Spinal cord (tissue), 10 donors: ENCODE measurements at places on chromosomes 12 and 14. TPM values are rescaled to one million over a fixed set of nuclear protein-coding genes. Genes with fewer than 3 reads are reported as not detected.

DNA sequence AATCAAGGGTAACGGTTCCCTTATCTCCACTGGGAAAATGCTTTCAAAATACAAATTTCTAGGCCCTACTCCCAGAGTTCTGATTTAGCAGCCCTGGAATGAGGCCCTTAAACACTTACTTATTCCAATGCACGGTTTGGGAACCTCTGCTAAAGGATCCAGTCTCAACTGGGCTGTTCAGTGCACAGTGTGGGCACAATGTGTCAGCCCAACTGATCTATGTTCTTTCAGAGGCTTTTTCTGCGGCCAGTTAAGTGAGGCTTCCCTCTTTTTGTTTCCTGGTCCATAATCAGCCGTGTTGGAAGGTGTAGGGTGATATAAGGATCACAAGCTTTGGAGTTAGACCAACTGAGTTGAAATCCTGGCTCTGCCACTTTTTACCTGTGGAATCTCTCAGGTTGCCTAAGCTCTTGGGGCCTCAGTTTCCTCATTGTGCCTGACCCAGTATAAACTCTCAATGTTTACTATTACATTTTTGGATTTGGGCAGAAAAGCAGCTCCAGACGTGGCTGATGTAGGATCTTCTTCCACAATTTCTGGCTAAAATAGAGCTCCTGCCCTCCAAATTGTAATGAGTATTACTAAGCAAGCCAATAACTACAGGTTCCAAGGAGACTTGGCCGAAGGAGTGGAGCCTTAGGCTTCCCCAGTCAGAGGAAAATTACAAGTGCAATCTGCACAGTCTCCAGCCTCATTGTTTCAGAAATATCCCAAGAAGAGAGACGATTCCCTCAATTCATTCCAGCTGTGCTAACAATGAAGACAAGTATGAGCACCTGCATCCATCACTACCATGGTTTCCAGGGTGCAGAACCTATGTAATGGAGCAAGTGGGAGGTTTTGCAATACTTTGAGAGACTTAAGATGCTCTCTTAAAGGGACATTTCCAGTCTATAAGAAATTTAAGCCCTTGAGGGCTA, 2.3 kb upstream of the ANGEL1 start:
- DNase-seq, result peak; percentile 54

GRCh38 chr12:6253278-6253677, 53.1 kb downstream of the CD9 start:
- DNase-seq, result no peak

The CRACR2A gene
- total RNA-seq, result 2.0 TPM

- no peak for DNase-seq
Measured at GRCh38 chr12:127241072-127241817, 1025.7 kb upstream of the TMEM132C start.

DNA sequence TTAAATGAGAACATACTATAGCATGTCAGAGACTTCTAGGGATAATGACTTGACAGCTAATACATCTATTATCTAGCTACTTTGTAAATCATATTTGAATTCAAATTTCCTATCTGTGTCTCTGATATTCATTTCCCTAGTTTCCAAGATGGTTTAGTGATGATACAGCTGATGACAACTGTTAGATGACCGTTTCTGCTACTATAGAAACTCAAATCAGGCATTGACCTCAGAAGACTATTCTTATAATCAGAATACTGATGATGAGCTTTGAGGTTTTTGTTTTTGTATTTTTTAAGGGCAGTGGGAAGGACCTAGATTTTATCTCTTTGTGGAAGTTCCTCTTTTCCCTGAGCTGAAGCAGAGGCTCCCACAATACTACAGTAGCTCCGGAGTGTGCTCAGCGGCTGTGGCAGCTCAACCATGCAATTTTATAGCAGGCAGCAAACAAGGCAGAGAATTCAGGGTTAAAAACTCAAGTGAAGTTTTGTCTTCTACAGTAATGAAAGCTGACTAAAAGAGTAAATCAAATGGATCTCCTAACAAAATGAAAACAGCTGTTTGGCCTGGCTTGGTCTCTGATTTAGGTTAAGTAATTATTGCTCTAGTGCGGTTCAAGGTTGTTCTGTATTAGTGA, 145.1 kb downstream of the SLC25A21 start:
- DNase-seq, result no peak
